ENCODE measurements at places on chromosomes 6 and 20. TPM values are rescaled to one million over a fixed set of nuclear protein-coding genes. Genes with fewer than 3 reads are reported as not detected.

The LY6G6C gene
- 0.25 TPM for total RNA-seq

The ENPP4 gene
- total RNA-seq, result 4.9 TPM

The RFX6 gene
- not detected for total RNA-seq

The AHI1 gene
- 35.9 TPM for total RNA-seq

The R3HDML gene
- not detected for total RNA-seq

The PHACTR1 gene
- total RNA-seq, result 0.11 TPM

The GTF2H4 gene
- total RNA-seq, result 29.8 TPM

The TP53INP2 gene
- 2.1 TPM for total RNA-seq

The MARCKS gene
- total RNA-seq, result 0.11 TPM

Measured in T-helper 2 cell treated with Interferon-gamma antibody and Interleukin-4, amounts not matched to agents 100 ng/mL and 5 ng/mL, for 36 hours (primary cell).